Muscle of arm (tissue), 14 donors: ENCODE measurements at places on chromosomes 1 and 21. TPM values are rescaled to one million over a fixed set of nuclear protein-coding genes. Genes with fewer than 3 reads are reported as not detected.

The ALX3 gene
- polyA plus RNA-seq = 0.10 TPM

The LCE1B gene
- polyA plus RNA-seq = not detected

The IL19 gene
- not detected for polyA plus RNA-seq

The ELAVL4 gene
- 0.26 TPM for polyA plus RNA-seq

GRCh38 chr1:201019321-201019977 lies 4.1 kb downstream of the KIF21B start:
- no peak for DNase-seq

- no peak for DNase-seq
Observed at GRCh38 chr21:33022828-33023573, 2.7 kb upstream of the OLIG2 start.

GRCh38 chr1:55209247-55209646 lies 5.9 kb downstream of the USP24 start:
- DNase-seq = no peak

- DNase-seq = no peak
Observed at GRCh38 chr1:109971559-109971958, 13.0 kb upstream of the AHCYL1 start.

DNA sequence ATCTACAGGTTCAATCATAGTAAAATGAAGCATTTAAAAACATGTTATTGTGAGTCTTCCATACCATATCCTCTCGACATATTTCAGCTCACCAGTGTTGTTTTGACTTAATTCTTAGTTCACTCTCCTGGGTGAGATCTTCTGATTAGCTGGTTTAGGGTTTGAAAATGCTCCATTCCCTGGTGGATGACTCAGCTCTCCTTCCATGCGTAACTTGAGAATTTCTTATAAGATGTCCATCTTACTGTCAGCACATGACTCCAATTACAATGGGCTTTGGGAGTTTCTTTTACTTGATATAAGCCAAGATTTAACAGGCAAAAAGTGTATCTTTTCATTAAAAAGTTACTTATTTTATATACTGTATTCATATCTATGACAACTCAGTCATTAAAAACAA lies 476.5 kb downstream of the BRINP3 start:
- DNase-seq = no peak
